ENCODE measurements at places on chromosomes 3 and 15.

GRCh38 chr15:99014803-99015697, 7.5 kb upstream of the PGPEP1L start:
- DNase-seq = no peak

DNA sequence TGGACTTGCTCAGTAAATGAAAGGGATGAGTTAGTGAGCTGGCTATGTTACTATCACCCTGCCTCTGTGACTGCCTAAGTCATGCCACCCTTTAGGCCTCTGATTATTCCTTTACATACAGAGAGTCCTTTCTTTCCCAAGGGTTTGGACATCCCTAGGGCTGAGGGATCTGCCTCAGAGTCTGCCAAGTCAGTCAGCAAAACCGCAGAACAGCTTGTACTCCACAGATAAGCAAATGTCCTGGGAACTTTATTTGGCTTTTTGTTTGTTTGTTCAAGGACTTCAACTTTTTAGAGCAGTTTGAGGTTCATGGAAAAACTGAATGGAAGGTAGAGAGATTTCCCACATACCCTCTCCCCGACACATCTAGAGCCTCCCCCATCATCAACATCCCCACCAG, 82.6 kb upstream of the TRIM42 start:
- no peak for DNase-seq

GRCh38 chr3:102531686-102532085, 96.9 kb downstream of the ZPLD1 start:
- DNase-seq = no peak

DNA sequence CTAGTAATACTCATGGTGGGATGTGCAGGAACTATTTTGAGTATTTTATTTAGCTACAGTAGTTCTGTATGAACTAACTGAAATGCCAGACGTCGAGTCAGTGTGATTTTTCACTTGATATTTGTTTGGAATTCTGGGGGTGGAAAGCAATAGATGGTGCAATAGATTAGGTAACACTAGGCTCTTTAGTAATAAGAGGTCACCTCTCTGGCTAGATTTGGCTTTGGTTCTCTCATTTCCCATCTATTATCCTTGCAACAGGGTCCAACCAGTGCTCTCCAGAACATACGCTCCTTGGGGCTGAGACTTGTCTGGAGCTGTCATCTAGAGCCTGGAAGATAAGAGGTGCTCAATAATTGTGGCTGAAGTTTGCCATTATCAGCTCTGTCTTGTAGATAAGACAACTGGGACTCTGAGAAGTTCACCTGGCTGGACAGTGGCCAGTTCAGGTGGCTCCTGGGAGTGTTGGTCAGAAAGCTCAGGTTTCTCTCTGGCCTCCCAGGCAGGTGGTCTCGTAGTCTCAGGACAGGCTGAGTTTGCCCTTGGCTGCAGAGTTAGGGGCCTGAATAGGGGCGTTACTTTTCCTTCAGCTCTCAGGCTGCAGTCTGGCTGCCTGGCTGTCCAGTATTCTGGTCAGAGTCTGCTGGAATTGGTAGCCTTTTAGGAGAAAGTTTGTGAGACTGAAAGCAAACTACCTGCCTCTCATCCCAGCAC, 277.5 kb upstream of the RGMA start:
- DNase-seq = no peak

- no peak for DNase-seq
Observed at GRCh38 chr3:53820756-53821580, 25.3 kb downstream of the CHDH start.

GRCh38 chr3:88030210-88030609, 28.6 kb downstream of the CGGBP1 start:
- no peak for DNase-seq

GRCh38 chr3:72630327-72630968, 217.8 kb downstream of the SHQ1 start:
- no peak for DNase-seq

DNA sequence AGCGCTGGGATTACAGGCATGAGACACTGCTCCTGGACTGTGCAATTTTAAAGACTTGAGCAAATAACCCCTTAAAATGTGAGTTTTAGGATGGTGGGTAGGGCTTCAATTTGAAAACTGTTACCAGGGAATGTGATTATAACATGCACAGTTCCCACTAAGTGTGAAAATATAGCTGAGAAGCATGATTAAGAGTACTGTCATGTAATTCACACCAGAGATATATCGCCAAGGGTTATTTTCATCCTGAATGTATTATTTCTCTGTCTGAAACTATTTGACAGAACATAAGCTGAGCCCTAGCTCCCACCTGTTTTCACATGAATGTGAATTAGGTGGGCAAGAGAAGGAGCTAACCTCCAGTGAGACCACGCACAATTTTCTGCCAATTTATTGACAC, 457.2 kb downstream of the GABRG3 start:
- DNase-seq = no peak

DNA sequence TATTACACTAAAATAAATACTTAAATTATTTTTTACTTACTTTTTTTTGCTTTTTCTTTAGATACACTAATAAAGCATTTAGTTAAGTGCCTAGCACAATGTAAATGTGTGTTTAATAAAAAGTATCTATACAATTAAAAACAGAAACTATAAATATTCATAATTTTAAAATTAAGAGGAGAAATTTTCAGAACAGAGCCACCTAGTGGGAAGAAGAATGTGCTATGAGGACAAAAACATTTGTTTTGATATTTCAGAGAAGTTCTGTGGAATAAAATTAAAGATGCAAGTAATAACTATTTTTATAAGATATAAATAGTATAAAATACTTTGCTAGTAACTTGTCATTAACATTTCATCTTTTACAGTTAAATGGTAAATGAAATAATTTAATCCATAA, 33.6 kb upstream of the PLSCR5 start:
- no peak for DNase-seq

DNA sequence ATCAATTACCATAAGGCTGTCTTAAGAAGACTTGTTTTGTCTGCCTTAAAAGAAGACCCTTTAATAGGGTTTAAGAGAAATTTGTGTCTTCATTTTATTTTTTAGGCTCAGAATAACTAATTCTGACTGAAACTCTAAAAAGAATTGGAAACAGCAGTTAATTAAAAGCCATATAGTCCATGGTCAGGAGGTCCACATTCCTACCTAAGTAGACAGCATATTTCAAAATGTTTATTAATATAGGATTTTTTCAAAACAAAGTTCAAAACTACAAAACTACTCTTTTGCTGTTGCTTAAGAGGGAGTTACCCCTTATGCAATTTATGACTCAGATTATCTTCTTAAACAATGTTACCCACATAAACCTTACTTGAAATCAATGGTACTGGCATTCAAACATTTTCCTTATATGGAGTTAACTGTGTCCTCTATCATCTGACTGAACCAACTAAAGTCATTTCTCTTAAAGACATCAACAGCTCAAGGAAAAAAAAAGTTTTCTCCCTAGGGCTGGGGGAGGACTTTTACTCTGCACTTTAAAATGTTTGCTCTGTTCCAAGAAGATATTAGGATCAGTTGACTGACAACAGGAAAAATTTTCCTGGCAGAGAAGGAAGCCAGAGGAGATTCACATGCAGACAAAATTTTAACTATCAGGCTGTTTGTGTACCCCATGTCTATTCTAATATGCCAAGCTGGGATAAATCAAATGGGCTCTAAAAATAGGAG, 56.8 kb upstream of the NANOGP8 start:
- DNase-seq = no peak

GRCh38 chr3:144033863-144034262, 62.2 kb downstream of the DIPK2A start:
- DNase-seq = no peak

DNA sequence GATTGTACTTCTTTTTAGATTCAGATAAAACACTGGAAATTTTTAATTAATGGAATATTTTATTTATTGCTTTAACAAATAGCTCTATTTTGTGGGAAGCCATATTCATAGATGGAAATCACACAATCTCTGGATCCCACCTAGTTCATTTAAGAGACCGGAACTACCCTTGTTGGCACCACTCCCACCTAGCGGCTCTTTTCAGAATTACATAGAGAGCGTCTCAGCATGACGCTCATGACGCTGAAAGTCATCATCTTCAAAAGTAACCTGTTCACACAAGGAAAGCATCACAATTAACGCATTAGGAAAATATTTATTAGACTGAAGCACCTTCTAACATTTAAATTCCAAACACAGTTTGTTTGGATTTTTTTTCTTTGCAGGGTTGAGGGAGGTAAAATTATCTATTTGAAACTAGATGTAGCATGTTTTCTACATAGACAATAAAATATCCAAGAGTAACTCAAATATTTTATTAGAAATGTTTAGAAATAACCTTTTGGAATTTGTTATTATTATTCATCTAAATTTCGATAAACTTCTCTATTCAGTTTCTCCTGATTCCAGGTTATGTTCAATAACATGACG, 214.9 kb upstream of the ARRDC4 start:
- DNase-seq = no peak

DNA sequence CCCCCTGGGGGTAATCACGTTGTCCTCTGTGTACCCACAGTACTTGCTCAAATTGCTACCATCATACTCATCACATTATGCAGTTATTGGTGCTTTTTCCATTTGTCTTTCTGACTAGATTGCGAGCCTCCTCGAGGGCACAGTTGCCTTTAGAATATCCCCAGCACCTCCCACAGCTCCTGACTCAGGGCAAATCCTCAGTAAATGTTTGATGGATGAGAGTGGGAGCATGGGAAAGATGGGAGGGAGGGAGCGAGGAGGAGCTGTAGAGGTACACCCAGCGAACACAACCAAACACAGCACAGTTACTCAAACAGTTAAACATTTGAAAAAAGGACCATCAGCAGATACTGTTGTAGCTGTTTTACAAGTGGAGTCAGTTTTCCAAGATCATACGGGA, 27.9 kb downstream of the SIDT1 start:
- DNase-seq = no peak
